ENCODE measurements at places on chromosomes 7 and 10. TPM values are rescaled to one million over a fixed set of nuclear protein-coding genes. Genes with fewer than 3 reads are reported as not detected.

DNA sequence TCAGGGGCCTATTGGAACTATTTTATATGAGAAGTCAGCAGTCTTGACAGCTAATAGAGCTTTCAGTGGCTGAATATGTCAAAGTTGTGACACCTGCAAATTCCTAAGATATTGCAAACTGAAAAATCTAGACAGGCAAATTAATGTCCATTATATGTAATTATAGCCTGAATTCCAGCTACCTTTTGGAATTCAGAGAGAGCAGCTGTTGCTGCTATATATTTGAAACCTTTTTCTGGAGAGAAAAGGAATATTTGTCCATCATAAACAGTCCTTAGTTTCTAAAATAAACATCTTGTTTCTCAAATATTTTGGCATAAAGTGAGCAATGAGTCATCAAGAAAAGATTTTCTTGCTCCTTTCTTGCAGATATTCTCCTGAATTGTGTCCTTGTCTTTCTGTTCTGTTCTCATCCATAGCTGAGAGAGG, 408.9 kb upstream of the SEMA3D start:
- H3K36me3 ChIP-seq: no peaks in the 10 kb centered on the region
- DNase-seq: no peak
- no peaks in the 10 kb centered on the region for H3K27me3 ChIP-seq
- H3K4me3 ChIP-seq: no peak overlapping the region

- 0 out of 2 replicates have a peak, but pooled peaks cover 2% of the 10 kb centered on the region for H3K4me1 ChIP-seq
- H3K27ac ChIP-seq: no peak overlapping the region
- H3K27me3 ChIP-seq: no peaks in the 10 kb centered on the region
- H3K36me3 ChIP-seq: no peaks in the 10 kb centered on the region
- no peak overlapping the region for H3K4me3 ChIP-seq
- DNase-seq: no peak
Observed at GRCh38 chr10:100307684-100308083, 21.2 kb upstream of the BLOC1S2 start.

DNA sequence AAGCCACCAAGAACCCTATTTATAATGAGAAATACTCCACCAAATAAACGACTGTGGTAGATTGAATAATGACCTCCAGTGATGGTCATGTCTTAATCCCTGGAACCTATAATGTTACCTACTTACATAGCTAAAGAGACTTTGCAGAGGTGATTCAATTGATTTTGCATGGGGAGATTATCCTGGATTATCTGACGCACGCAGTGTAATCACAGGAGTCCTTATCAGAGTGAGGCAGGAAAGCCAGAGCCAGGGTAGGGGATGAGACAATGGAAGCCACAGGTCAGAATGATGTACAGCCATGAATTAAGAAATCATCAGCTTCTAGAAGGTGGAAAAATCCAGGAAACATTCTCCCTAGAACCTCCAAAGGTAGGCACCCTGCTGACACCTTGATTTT, 286.4 kb upstream of the SP4 start:
- DNase-seq: no peak
- H3K4me3 ChIP-seq: no peak overlapping the region
- no peaks in the 10 kb centered on the region for H3K36me3 ChIP-seq
- H3K27ac ChIP-seq: no peak overlapping the region
- no peaks in the 10 kb centered on the region for H3K4me1 ChIP-seq

DNA sequence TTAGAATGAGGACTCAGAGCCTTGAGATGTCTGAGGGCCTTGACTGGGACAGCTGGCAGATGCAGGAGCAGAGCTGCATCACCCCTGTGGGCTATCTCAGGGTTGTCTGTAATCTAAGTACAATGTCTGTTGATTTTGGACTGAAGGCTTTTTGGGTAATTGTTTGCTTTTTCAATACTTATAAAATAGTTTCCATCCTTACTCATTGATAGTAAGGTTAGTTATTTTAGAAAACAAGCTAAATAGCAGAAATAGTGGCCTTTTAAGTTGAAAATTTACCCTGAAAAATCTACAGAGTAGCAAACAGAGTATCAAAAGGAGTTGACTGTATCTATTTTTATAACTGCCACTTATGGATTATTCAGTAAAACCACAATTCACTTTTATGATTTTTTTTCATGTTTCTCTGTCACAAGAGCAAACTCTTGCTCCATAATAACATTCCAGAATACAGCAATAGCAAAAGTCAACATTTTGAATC, 179.7 kb downstream of the CFTR start:
- H3K36me3 ChIP-seq: no peaks in the 10 kb centered on the region
- H3K4me3 ChIP-seq: no peak overlapping the region
- no peaks in the 10 kb centered on the region for H3K27me3 ChIP-seq

- no peaks in the 10 kb centered on the region for H3K27me3 ChIP-seq
- H3K27ac ChIP-seq: no peak overlapping the region
- H3K4me3 ChIP-seq: no peak overlapping the region
Observed at GRCh38 chr7:84589012-84589411, 394.4 kb upstream of the SEMA3A start.

ZNF487 gene
- total RNA-seq: 4.6 TPM

- DNase-seq: peak; percentile 84
- H3K36me3 ChIP-seq: no peaks in the 10 kb centered on the region
- peak overlapping the region; percentile 32 for H3K4me3 ChIP-seq
Observed at GRCh38 chr10:71805776-71806703, 32.7 kb upstream of the VSIR start.

POM121C gene
- total RNA-seq: 44.0 TPM
